ENCODE measurements at places on chromosomes 12 and 14. TPM values are rescaled to one million over a fixed set of nuclear protein-coding genes. Genes with fewer than 3 reads are reported as not detected.

Gene HOXC10
- 15.3 TPM for total RNA-seq

Gene TAS2R46
- total RNA-seq = not detected

Gene IKZF4
- total RNA-seq = 0.57 TPM

Gene ANKRD33
- total RNA-seq = not detected

Gene GZMB
- total RNA-seq = not detected

Gene TAC3
- not detected for total RNA-seq

Gene MYH6
- total RNA-seq = not detected

DNA sequence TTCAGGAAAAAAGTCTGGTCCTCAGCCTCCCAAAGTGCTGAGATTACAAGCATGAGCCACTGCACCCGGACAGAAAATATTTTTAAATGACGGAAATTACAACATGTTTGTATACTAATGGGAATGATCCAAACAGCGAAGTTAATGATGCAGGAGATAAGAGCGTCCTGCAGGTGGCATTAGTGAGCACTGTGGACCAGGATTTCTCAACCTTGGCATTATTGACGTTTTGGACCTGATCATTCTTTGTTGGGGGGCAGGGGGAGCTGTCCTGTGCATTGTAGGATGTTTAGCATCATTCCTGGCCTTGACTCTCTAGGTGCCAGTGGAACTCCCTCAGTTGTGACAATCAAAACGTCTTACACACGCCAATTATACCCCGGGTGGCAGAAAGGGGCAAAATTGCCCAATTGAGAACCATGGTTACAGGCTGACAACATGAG is 34.1 kb downstream of the SCFD1 start:
- DNase-seq = peak; percentile 26

DNA sequence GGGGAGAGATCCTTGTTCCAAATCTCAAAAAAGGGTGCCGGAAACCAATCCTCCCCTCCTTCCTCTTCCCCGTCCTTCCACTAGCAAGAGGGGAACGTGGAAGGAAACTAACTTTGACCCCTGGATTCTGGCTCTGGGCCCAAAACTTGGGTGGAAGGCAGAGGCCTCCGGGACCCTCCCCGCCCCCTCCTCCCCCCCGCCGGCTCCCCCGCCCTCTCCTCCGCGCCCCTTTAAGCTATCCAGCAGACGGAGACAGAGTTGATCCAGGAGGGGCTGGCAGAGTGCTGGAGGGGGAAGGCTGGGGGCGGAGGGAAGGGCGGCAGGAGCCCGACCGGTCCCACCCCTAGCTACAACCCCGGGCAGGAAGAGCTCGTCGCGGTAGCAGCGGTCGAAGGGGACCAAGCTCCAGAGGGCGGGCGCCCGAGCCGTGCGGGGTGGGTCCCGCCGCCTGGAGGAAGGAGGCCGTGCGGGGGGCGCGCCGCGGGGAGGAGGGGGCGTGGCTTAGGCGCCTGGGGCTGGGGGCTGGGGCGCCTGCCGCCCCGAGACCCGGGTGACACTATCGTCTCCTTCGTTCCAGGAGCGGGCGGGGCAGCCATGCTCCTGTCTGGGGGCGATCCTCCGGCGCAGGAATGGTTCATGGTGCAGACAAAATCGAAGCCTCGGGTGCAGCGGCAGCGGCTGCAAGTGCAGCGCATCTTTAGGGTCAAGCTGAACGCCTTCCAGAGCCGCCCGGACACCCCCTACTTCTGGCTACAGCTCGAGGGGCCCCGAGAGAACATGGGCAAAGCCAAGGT is at the start of gene NYNRIN:
NYNRIN (plus strand) TSS at position 351 of the 794 bp plus-strand sequence; CDS start at position 595, 244 bp downstream.
- DNase-seq = no peak

GRCh38 chr12:60106214-60106613 is 510.4 kb downstream of the SLC16A7 start:
- DNase-seq = peak; percentile 32

DNA sequence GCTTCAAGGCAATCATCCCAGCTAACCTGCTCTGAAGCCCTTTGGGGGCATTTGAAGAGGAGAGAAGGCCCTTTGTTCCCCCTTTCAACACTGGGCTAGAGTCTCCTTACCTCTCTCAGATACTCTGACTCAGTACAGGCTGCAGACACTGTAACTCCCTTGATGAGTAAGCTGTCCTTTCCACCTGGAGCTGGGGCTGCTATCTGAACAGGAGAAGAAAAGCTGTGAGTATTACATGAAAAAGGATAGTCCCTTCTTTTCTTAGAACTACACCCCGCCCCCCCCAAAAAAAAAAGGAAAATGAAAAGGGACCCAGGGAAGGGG is 186.6 kb upstream of the PLEKHG7 start:
- peak; percentile 43 for DNase-seq

DNA sequence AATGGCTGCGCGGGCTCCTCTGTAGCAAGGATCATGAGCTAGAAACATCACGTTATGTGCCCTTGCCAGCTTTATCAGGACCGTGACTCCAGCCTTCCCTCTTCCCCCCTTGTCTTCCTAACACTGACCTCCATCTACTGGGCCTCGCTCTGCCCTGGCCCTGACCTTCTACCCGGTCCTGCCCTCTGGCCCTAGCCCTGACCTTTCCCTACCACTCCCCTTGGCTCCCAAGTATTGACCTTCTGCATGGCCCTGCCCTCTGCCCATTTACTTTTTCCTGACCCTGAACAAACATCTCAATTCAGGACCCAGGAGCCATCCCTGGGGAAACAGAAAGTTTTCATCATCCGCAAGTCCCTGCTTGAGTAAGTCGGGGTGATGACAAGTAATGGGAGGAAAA is 2.0 kb downstream of the SOAT2 start:
- DNase-seq = no peak

GRCh38 chr12:49961993-49962764 is 507 bp downstream of the AQP5 start:
- no peak for DNase-seq

DNA sequence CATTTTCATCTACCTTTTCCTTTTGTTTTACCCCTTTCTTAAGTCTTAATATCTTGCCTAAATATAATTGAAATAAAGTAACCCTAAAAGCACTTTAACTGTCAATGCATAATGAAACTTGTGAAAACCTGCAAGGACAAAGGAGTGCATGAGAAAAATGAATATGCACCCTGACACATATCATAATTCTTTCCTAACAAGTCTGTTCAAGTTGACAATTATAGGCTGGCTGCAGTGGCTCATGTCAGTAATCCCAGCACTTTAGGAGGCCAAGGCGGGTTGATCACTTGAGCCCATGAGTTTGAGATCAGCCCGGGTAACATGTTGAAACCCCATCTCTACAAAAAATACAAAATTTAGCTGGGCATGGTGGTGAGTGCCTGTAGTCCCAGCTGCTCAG is 65.4 kb downstream of the FGD6 start:
- DNase-seq = no peak

- DNase-seq = no peak
Observed at GRCh38 chr12:46223047-46223446, 45.8 kb downstream of the SLC38A1 start.

GRCh38 chr14:96081767-96082400 is 42.7 kb downstream of the C14orf132 start:
- no peak for DNase-seq

- no peak for DNase-seq
Observed at GRCh38 chr14:95440951-95441350, 75.5 kb downstream of the SYNE3 start.

DNA sequence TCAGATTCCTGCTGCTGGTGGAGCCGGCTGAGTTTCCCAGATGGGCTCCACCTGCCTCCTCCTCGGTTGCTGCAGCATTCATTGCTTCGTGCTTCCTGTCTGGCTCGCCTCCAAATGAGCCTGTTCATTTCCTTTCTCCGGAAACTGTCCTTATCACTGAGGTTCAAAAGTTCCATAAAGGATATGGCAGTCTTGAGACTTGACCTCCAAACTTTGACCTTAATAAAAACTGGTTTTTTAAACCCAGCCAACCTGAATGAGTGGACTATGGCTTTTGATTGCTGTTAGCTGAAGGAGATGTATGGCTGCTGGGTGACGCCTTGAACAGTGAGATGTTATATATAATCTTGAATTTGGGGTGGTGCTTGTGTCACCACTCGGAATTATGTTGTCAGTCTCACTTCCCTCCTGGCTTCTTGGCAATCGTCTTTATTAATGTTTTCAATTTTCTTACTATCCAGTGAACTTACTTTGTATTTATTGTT is 62.7 kb downstream of the RASSF3 start:
- peak; percentile 52 for DNase-seq

GRCh38 chr12:80411787-80412186 is 32.2 kb upstream of the PTPRQ start:
- DNase-seq = no peak

DNA sequence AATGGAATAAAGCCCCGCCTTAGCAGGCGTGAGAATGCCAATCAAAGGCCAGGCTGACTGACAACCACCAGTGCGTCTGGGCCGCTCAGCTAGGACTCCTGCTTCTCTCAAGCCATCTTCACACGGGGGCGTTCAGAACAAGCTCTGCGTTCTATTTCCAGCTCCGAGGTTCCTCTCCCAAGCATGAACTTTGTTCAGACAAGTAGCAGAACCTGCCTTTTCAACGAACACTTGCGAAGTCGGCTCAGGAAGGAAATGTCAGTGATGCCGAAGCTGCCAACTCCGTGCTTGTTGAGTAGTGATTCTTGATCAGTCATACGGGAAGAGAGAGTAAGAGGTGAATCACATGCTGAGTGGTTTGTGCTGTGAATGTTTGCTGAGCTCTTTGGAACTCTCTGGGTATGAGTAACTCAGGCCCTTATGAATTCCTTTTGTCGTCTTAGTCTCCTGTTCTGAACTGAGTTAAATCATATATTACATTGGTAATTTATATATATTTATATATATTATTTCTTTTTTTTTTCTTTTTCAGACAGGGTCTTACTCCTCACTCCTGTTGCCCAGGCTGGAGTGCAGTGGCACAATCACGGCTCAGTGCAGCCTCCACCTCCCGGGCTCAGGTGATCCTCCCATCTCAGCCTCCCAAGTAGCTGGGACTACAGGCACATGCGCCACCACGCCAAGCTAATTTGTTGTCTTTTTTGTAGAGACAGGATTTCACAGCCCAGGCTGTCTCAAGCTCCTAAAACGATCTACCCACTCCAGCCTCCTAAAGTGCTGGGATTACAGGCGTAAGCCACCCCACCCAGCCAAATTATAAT is 29.4 kb upstream of the BCL7A start:
- DNase-seq = peak; percentile 94

DNA sequence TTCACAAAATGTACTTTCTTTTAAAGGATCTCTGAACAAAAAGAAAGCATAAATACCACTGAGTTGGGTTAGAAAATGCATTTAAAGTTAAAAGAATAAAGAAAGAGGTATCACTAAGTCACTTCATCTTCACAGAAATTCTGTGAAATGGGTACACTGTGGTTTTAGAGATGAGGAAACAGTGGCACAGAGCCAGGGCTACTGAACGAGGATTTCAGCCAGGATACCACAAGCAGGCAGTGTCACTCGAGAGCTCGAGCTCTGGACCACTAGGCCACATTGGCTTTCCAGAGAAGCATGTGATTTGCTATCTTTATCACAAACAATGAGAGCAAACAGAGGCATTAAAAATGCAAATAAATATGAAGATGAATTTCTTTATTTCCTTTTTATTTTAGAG is 51.0 kb downstream of the WDHD1 start:
- DNase-seq = peak; percentile 4

DNA sequence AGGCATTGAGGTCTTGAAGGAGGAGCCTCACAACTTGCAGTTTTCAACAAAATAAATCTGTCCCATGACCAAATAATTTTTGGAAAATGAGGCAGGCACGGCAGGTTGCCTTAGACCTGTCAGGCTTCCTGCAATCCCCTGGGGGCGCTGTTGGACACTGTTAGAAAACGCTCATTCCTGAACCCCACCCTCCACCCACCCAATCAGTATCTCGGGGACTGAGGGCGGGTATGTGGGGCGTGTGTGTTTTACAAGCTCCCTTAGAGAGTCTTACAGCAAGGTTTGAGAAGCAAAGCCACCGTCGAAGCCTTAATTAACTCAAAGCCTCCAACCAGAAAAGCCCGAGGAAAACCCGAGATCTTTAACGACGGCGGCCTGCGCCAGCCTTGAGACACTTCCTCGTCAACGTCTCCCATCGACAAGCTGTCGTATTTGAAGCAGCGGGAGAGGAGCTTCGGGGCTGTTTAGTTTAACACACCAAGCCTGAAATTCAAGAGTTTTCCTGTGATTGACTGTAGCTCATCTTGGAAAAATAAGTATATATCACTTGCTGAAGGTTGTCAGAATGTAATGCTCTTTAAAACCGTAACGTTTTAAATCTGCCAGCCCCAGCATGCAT is 123.0 kb downstream of the GLT1D1 start:
- DNase-seq = no peak

DNA sequence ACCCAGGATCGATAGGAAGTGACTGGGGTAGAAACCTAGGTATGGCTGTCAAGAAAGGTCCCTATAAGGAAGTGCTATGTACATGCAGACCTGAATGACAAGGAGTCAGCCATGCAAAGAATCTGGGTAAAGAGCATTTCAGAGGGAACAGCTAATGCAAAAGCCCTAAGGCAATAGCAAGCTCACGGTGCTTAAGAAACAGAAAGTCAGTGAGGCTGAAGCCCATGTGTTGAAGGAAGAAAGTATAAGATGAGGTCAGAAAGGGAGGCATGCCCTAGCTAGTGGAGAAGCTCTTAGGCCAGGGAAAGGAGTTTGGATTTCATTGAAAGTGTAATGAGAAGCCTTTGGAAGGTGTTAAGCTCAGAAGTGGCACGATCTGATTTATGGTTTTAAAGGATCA is 6.0 kb upstream of the ADCY6 start:
- peak; percentile 88 for DNase-seq

GRCh38 chr12:97552410-97553121 is 90.0 kb downstream of the RMST start:
- no peak for DNase-seq

DNA sequence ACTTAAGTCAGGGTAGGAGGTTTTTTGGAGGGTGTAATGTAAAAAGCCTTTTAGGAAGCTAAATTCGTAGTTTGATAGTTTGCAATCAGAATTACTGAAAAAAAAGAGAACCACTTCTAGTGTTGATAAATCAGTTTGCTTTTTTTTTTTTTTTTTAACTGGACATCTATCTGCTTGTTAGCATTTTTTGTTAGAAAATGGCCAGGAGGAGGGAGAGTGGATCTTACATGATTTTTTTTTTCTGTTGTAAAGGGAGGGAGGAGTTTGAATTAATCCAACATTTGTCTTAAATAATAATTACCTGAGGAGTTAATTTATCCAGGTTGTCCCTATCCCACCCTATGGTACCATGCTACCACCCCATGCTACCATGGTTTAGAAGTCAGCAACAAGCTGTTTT is 1.2 kb downstream of the FBXO34 start:
- no peak for DNase-seq

GRCh38 chr12:10624605-10625004 is 11.2 kb upstream of the MAGOHB start:
- DNase-seq = no peak
